ENCODE measurements at places on chromosomes 11 and 22.

- DNase-seq, result no peak
Measured at GRCh38 chr11:96055706-96056387, 131.9 kb upstream of the MTMR2 start.

GRCh38 chr11:130077671-130078070 lies 8.0 kb downstream of the APLP2 start:
- no peak for DNase-seq

GRCh38 chr11:128809128-128809527 lies 58.0 kb downstream of the KCNJ1 start:
- DNase-seq, result no peak

GRCh38 chr11:112889446-112889845 lies 71.8 kb upstream of the NCAM1 start:
- no peak for DNase-seq

DNA sequence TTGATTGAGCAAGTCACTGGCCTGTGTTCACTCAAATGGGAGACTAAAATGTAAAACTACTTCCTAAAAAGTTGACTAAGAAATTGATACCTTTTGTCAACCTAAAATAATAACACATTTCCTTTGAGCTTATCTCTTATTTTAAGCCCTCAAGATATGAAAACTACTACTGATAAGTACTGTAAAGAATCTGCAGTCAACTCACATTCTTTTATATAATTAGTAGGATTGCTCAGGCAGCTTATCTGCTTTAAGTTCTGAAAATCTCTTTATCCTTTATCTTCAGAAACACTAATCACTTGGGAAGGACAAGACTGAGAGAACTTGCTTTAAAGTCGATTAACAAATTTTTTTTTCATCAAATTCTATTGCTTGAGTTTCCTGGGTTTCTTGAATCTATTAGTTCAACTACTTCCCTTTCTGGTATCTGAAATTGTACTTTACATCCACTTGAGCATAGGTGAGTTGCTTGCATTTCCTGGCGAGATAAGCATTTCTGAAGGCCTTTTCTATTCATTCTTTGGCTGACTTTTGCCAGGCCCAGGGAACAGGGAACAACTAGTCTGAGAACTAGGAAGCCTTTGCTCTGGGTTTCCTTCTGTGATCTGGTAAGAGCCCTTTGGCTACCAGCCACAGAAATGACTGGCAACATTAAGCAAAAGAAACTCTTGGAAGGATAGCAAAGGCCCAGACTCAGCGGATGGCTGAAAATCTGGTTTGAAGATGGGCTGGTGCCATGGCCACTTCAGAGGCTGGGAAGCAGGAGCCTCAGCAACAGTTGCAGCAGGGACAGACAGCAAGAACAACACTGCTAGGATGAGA lies 19.3 kb upstream of the CSRP3 start:
- no peak for DNase-seq

DNA sequence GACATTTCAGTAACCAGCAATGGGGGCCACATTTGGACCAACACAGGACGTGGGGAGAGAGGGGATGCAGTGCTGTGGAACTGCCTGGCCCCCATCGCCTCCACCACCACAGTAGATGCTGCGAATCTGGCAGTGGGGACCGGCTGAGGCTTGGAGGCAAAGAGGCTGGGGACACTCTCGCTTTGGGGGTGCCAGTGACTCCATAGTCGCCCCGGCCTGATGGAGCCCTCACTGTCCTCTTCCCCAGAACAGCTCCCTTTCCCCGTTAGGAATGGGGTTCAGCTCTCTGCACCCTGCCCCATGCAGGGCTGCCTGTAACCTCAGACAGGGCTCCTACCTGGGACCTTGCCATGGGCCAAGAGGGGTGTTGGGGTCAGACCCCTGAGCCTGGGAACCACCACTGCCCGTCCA lies 1.8 kb upstream of the MUC2 start:
- no peak for DNase-seq

DNA sequence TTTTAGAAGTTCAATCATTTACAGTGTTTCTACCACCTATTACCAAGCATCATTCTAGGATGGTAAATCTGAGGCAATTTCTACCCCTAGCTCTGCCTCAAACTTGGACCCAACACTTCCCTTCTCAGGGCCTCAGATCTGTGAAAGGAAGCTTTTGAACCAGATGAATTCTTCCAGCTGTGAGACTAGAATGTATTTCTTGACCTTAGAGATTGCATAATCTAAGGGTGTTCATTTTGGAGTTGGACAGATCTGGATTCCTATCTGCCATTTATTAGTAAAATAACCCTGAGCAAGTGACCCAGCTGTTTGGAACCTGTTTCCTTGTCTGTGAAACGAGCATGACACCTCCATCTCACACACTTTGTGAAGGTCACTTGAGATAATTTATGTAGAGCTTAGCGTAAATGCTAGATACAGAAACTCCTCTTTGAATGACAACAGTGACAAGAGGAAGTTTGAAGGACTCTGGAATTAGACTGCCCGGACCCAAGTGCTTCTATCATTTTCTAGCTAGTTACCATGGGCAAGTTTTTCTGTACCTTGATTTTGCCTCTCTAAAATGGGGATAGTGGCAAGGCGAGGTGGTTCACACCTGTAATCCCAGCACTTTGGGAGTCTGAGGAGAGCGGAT lies 3.8 kb upstream of the INTS5 start:
- DNase-seq, result no peak

DNA sequence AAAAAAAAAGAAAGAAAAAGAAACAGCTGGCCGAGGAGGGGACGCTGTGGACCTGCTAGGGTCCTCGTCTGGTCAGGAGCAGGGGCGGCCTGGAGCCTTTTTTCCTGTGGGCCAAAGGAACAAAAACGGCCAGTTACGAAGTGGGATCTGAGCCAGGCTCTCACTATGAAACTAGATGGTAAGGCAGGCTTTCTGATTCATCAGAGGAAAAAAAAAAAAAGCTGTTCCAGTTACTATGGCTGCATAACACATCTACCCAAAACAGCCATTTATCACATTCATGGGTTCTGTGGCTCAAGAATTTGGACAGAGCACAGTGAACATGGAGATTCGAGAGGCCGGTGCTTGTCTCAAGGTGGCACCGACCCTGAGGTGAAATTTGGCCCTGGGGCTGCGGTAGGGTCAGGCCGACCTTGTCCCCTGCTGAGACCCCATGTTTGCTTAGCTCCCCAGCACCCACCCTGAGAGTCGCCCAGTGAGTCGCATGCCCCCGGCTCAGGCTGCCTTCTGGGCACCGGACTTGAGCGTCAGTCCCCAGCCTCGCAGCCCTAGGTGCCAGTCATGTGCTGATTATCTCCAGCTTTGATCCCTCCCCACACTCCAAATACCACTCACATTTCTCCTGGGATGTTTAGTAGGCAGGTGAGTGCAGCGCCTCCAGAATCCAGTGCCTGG lies 34.2 kb downstream of the MRGPRD start:
- DNase-seq, result no peak

GRCh38 chr22:43543522-43544288 lies 131.9 kb downstream of the MPPED1 start:
- no peak for DNase-seq

DNA sequence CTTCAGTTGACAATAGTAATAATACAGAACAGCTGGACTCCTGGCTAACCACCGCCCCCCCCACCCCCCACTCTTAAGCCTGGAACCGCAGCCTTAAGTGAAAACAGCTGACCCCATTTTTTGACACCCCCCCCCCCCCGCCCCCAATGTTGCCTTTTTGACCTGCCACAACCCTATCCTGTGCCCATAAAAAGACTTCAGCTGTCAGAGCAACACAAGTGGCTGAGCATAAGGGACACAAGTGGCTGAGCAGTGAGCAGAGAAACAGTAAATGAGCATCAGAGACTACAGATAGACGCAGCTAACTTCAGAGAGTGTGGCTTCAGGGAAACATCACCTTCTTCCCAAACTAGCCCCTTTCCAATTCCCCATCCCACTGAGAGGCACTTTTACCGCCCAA lies 1493.8 kb downstream of the LRRC4C start:
- no peak for DNase-seq

GRCh38 chr22:39898997-39899396 lies 1.9 kb upstream of the GRAP2 start:
- DNase-seq, result peak; percentile 25

DNA sequence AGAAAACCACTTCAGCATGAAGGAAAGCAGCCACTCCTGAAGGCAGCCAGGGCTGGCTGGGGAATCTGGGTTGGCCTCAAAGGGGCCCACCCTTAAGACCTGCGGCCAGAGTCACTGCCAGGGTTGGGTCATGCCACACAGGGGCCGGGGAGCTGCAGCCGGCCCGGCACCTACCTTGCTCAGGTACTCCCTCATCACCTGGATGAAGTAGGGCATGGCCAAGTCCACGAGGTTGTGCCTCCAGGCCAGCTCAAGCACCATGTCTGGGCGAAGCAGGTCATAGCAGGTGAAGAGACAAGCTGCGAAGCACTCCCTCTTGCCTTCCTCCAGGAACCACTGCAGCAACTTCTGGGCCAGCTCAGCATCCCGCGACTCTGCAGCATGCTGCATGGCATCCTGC lies 4.7 kb upstream of the SLC25A1 start:
- DNase-seq, result no peak
